ENCODE measurements at places on chromosomes 6 and 20. TPM values are rescaled to one million over a fixed set of nuclear protein-coding genes. Genes with fewer than 3 reads are reported as not detected.

- DNase-seq, result peak; percentile 81
Observed at GRCh38 chr20:36435592-36436541, 105.5 kb upstream of the MYL9 start.

- DNase-seq, result no peak
Observed at GRCh38 chr6:161658211-161658610, 384.4 kb upstream of the AGPAT4 start.

- no peak for DNase-seq
Observed at GRCh38 chr6:21213492-21213891, 380.1 kb upstream of the SOX4 start.

DNA sequence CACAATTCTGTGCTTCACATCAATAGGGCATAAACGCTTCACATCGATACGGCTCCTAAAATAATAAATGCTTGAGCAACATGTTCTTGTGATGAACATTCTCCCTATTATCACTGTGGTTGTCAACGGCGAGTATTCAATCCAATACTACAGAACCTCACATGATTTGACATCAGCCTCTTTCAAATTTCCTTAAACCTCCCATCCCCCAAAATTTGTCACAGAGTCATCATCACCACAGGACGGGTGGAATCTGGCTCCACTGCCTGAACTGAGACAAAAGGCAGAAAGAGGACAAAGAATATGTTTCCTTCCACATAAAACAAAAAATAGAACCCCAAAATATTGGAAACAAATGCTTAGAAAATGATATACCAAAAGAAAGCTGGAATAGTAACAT is 7.3 kb downstream of the THEMIS start:
- no peak for DNase-seq

- DNase-seq, result no peak
Observed at GRCh38 chr6:163839296-163839695, 424.8 kb downstream of the QKI start.

- DNase-seq, result no peak
Observed at GRCh38 chr6:1076531-1077459, 235.1 kb upstream of the FOXQ1 start.

GRCh38 chr6:93418408-93419303 is 703 bp downstream of the EPHA7 start:
- DNase-seq, result peak; percentile 58

DNA sequence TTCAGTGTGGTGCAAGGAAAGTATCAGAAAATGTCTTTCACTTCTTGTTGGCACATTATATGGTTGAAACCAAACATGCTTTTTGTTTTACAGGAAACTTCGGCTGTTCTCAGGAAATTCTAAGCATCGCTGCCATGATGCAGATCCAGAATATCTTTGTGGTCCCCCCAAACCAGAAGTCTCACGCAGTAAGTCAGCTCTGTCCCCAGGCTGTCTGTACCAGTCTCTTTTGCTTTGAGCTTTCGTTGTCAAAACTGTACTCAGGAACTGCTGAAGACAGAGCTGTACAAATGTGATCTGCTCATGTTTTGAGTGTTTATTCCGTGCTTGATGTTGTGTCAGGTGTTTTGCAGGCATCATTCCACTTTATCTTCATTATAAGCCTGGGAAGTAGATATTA is 59.6 kb downstream of the DHX35 start:
- DNase-seq, result no peak

DNA sequence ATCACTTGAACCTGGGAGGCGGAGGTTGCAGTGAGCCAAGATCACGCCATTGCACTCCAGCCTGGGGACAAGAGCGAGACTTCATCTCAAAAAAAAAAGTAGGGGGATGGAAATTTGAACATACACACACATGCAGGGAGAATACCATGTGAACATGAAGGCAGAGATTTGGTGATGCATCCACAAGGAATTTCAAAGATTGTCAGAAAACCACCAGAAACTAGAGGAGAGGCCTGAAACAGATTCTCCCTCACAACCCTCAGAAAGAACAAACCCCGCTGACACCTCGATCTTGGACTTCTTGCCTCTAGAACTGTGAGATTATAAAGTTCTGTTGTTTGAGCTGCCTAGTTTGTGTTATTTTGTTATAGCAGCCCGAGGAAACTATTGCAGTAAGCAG is 125.5 kb downstream of the GPX5 start:
- DNase-seq, result no peak

GRCh38 chr6:75530696-75531095 is 37.1 kb upstream of the FILIP1 start:
- no peak for DNase-seq

DNA sequence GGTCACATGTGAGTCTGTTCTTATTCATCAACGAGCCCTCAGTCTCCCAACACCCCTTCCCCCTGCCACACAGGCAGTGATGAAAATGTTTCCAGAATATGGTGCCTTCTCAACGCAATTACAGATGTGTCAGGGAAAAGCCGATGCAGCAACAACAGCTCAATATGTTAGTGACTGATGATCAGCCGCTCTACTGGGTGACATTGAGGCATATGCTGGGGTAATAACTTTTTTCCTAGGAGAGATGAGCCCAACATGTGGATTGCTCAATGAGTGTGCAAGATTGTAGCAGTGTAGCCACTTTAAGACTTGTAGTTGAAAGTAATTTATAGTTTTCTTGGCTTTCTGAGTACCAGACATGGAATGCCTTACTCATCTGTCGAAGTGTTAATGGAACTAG is 49.4 kb downstream of the DTD1 start:
- no peak for DNase-seq

- no peak for DNase-seq
Observed at GRCh38 chr20:18431206-18431605, 35.6 kb downstream of the DZANK1 start.

- DNase-seq, result no peak
Observed at GRCh38 chr6:157984686-157985225, 3.1 kb downstream of the SYNJ2 start.

- peak; percentile 47 for DNase-seq
Observed at GRCh38 chr20:3758566-3758965, 9.0 kb downstream of the ADISSP start.

DNA sequence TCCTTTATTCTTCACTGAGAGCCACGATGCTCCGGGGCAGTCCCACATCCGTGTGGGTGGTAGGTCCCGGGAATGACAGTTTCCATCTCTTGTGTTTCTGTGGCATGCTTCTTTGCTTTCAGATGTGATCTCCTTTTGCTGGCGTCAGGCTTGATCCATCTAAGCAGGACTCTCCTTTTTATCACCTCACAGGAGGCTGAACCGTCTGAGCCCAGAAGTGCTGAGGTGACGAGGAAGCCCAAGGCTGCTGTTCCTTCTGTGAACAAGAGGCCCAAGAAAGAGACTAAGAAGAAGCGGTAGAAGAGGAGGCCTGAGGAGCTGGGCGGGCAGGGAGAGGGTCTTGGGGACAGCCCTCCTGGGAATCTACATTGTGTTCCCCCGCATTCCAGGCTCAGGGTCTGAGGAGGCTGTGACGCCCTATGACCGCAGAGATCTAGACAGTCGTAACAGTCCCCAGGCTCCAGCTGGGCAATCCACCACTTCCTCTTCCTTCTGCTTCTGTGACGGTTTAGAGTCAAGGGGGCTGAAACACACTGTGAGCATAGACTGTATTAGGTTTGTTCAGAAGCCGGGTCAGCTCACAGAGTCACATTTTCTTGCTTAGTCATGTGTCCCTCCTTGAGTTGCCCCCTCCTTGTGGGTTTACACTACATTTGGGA is 26.8 kb downstream of the MANBAL start:
- no peak for DNase-seq

DNA sequence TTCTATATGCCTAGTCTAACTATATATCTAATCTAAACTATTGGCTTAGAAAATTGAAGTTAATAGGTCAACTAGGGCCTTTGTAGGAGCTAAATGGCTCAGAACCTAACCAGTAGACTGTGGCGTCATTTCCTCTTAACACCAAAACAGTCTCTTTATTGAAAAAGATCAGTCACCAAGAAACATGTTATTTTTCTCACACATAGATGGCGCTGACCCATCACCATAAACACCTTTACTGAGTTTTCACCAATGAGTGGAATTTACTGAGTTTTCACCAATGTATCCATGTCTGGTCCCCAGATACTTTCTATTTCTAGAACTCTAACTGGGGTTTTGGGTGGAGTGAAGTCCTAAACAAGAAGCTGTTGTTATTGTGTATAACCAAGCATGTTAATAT is 636.0 kb downstream of the BCKDHB start:
- DNase-seq, result no peak

GRCh38 chr6:44655412-44656342 is 268.2 kb downstream of the CDC5L start:
- peak; percentile 83 for DNase-seq

DNA sequence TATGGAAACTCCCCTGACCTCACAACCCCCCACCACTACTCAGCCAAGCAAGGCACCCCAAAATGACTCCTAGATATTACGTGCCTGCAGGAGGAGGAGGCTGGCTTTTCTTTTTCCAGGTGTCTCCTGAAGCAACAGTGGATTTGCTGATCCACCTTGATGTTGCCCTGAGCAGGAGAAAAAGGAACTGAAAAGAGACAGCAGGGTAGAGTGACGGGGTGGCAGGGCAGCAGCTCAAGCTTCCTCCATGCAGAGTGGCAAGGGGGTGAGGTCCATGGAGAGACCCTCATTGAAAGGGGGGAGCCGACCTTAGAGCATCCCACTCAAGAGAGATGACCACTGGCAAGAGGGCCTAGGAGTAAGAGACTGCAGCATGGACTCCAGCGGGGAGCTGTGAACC is 112.0 kb upstream of the SIRPA start:
- no peak for DNase-seq

OTOR gene
- total RNA-seq, result not detected

CLPSL1 gene
- not detected for total RNA-seq

RWDD1 gene
- total RNA-seq, result 72.4 TPM

CGA gene
- 0.59 TPM for total RNA-seq

BNIP5 gene
- not detected for total RNA-seq

CGAS gene
- 1.0 TPM for total RNA-seq

BCAS1 gene
- total RNA-seq, result not detected

LHFPL5 gene
- total RNA-seq, result not detected
